ENCODE measurements at places on chromosomes 7 and 10.

- no peak for DNase-seq
These were observed 22.4 kb upstream of the ZMIZ1 start for GRCh38 chr10:79046326-79046725.

DNA sequence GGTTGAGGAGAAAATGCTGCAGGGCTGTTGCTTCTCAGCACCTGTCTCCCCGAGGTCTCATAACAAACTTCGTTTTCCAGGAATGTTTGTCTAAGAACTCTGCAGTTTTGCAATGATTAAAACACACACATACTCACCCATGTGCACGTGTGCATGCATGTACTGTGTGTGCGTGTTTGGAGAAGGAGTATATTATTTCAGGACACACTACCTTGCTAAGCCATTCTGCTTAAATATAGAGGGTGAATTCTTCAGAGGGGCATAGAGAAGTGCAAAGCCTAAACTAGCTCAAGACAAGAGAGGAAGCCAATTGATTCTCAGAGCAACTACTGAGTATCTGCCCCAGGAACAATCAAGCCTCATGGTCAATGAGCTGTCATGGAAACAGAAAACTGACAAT is 298.4 kb upstream of the MGMT start:
- DNase-seq = no peak

GRCh38 chr7:145903658-145904057 is 212.9 kb upstream of the CNTNAP2 start:
- no peak for DNase-seq

DNA sequence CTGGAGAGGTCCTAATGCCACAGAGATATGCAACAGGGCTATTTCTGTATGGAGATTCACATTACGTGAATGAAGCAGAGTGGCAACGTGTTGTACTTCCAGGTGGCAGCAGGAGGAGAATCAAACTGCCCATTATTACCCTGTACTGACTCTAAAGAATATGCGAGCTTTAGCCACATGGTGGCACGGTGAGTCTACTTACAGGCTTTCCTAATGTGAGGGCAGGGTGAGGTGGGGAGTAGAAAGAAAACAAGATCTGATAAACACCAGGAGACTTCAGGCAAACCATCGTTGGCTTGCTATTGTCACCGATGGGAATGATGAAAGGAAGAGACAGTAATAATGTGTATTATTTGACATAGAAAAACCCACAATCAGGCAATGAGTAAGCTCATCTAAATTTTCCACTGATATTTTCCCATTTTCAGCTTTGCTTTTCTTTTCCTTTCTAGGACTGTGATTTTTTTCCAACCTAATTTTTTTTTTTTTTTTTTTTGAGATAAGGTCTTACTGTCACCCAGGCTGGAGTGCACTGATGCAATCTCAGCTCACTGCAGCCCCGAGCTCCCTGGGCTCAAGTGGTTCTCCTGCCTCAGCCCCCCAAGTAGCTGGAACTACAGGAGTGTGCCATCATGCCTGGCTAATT is 164.3 kb downstream of the BTAF1 start:
- peak; percentile 64 for DNase-seq

DNA sequence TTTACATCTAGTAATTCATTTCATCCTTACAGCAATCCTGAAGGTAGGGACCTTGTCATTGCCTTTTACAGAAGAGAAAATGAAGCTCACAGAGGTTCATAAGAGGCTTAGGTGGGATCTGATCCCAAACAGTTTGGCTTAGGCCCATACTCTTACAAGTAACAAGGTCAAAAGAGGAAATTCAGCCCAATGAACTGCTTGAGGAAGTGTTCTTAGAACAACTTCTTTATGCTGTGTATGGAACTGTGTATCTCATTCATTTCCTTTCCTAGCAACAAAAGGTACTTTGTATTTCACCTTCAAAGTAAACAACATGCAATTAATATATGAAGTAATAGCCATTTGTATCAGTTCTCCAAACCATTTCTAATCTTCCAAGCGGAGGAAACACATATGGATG is 79.3 kb downstream of the AVL9 start:
- DNase-seq = no peak
